ENCODE measurements at places on chromosomes 16 and 17. TPM values are rescaled to one million over a fixed set of nuclear protein-coding genes. Genes with fewer than 3 reads are reported as not detected.

- no peak for DNase-seq
- H3K4me1 ChIP-seq: peaks cover 34% of the 10 kb centered on the region
- no peaks in the 10 kb centered on the region for H3K27me3 ChIP-seq
- no peak overlapping the region for H3K4me3 ChIP-seq
- no peaks in the 10 kb centered on the region for H3K36me3 ChIP-seq
Observed at GRCh38 chr16:90011508-90011819, 7.8 kb downstream of the DBNDD1 start.

DNA sequence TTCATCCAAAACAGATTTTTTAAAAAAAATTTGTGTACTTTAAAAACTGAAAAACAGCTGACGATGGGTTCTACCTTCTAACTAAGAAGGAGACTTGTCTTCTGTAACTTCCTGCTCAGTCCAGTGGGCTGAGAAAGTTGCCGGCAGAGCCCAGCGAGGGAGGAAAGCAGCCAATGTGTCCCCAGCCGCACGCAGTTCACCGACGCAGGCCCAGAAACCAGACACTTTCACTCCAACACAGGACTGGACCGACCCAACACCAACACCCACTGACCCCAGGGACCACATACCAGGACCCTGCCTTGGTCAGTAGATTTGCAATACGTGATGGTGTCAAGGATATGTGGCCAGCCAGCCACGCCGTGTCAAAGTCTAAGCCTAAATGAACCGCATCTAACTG, 25.6 kb downstream of the TRAP1 start:
- no peak overlapping the region for H3K4me3 ChIP-seq
- no peak overlapping the region for H3K27ac ChIP-seq
- DNase-seq: no peak
- H3K36me3 ChIP-seq: peaks cover 37% of the 10 kb centered on the region

DNA sequence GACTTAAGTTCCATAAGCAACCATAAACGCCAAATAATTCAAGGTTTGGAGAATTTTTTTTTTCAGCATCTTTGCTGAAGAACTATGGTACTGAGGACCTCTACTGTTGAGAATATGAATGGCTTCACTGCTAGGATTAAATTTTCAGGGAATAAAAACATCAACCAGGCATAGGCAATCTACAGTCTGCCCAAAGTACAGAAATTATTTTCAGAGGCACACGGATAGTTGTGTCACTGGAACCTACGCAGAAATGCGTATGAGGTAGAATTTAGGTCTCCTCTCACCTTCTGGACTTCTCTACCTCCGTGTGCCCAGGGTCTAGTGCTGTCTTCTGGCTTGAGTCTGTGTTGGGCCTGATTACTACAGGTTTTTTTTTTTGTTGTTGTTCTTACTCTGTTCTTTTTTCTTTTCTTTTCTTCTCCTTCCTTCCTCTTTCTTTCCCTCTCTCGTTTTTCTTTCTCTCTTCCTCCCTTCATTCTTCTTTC, 39.7 kb downstream of the NACA2 start:
- H3K27me3 ChIP-seq: peaks cover 24% of the 10 kb centered on the region
- no peak overlapping the region for H3K27ac ChIP-seq
- no peaks in the 10 kb centered on the region for H3K36me3 ChIP-seq
- no peak for DNase-seq
- H3K4me3 ChIP-seq: no peak overlapping the region

- H3K36me3 ChIP-seq: no peaks in the 10 kb centered on the region
- H3K27me3 ChIP-seq: no peaks in the 10 kb centered on the region
- H3K27ac ChIP-seq: peak overlapping the region; percentile 71
- H3K4me3 ChIP-seq: no peak overlapping the region
- DNase-seq: no peak
Observed at GRCh38 chr17:7858522-7858810, 663 bp downstream of the CYB5D1 start.

DNA sequence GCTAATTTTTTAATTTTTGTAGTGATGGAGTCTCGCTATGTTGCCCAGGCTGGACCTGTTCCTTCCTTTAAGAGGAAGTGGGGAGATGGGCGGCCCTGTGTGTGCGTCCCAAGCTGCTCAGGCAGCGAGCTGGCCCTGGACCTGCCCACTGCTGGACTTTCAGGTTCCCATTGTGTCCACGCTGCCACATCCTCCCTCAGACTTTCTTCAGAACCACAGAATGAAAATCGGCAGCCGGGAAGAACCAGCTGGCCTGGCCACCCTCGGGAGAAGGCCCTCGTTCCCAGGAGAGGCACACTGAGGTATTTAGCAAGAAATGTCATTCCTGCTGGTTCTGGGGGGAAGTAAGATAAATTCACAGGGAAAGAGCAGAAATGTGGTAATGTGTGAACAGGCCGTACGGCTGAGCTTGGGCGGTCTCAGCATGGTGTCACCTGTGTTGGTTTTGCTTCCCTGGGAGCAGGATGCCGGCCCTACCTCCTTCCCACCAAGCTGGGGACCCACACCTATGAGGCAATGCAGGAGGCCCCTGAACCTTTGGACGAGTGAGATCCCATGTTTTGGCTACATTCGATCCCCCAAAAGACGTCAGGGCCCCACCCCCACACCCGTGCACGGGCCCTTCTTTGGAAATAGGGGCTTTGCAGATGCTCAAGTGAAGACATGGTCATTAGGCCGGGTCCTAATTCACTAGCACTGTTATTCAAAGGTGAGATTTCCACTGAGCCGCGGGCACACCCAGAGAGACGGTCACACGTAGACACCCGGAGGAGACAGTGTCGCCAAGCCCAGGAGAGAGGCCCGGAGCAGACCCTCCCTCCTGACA, 35.9 kb upstream of the ZNF469 start:
- no peaks in the 10 kb centered on the region for H3K36me3 ChIP-seq
- H3K4me3 ChIP-seq: no peak overlapping the region
- DNase-seq: peak; percentile 46

- H3K36me3 ChIP-seq: peaks cover 4% of the 10 kb centered on the region
- DNase-seq: no peak
- H3K4me3 ChIP-seq: no peak overlapping the region
- no peak overlapping the region for H3K27ac ChIP-seq
Observed at GRCh38 chr17:17934806-17935205, 37.4 kb downstream of the TOM1L2 start.

Gene AXIN2
- 21.3 TPM for total RNA-seq

Gene CBX2
- 1.2 TPM for total RNA-seq

Gene ARHGDIG
- total RNA-seq: 0.68 TPM
